Frontal cortex (tissue), 4 donors: ENCODE measurements at places on chromosomes 12 and 14.

DNA sequence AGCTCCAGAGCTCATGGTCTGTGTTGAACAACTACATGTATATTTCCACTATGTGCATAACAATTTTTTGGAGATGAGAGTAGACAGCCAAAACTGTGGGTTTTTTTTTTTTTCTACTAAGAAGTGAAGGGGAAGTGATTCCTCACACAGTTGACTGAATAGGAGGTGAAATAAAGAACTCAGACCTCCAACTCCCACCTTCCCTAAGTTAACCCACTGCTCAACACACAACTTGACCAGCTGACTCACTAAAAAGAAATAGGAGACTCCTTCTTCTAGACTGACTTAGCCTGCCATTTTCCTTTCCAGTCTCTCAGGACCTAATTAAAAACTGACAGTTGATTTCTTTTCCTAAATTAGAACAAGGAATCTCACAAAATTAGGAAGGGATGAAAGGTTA lies 1.7 kb downstream of the M6PR start:
- DNase-seq = no peak

DNA sequence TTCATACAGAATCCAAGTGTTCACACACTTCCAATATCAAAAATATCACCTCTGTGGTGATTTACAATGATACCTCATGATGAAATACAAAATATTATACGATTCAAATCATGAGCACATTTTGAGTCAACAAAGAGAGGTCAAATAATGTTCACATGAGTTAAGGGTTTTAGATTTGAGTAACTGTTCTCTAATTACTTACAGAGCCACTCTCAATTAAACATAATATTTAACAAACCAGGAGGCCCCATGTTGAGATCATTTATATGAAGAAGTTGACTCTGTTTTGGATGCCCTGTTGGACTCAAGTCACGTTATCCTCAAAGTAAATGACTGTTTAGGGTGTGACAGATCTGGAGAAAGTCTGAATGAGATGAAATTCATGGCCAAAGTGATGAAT lies 53.5 kb downstream of the NUAK1 start:
- no peak for DNase-seq

DNA sequence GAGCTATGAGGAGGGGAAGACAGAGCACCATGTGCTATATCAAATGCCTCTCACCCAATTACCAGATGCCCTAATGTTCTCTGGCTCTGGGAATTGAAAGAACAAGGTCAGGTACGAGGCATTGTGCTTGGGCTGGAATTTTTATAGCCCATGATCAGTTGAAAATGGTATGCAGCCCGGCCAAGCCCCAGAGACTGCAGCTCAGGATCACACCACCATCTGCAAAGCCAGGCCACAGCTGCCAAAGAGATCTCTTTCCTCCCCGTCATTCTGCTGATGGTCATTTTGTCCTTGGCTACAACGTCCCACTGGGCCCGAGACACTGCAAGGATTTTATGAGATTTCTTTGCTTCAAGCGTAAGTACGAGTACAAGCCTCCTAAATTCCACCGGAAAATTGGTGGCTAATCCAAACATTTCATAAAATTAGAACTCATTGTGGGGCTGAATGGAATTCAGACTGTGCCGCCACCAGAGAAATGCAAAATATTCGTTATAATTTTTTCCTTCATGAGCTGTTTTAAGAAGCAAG lies 15.1 kb downstream of the NUAK1 start:
- no peak for DNase-seq

- DNase-seq = no peak
These were observed 444.5 kb upstream of the FAR2 start for GRCh38 chr12:28704477-28705169.

GRCh38 chr14:47103771-47104170 lies 452.2 kb upstream of the RPL10L start:
- no peak for DNase-seq

- DNase-seq = no peak
These were observed 30.8 kb upstream of the HSPB8 start for GRCh38 chr12:119147847-119148448.

GRCh38 chr14:91946622-91947474 lies 646 bp downstream of the FBLN5 start:
- DNase-seq = no peak

DNA sequence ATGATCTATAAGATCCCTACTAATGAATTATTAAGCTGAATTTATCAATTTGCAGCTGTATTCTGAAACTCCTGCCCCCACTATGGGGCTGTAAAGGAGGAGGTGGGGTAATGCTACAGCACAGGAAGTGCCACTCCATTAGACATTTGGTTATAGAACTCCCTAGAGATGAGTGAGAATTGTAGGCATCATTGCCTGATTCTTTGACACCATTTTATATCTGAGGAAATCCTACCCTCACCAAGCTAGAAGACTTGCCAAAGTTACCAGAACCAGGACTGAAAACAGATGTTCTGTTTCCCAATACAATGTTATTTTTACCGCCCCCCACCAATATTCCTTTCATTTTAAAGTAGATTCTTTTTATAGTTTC lies 182.4 kb downstream of the EGLN3 start:
- DNase-seq = no peak

GRCh38 chr14:100446572-100446971 lies 123.4 kb downstream of the SLC25A47 start:
- no peak for DNase-seq

GRCh38 chr12:11500861-11501230 lies 105.5 kb upstream of the PRB2 start:
- no peak for DNase-seq

DNA sequence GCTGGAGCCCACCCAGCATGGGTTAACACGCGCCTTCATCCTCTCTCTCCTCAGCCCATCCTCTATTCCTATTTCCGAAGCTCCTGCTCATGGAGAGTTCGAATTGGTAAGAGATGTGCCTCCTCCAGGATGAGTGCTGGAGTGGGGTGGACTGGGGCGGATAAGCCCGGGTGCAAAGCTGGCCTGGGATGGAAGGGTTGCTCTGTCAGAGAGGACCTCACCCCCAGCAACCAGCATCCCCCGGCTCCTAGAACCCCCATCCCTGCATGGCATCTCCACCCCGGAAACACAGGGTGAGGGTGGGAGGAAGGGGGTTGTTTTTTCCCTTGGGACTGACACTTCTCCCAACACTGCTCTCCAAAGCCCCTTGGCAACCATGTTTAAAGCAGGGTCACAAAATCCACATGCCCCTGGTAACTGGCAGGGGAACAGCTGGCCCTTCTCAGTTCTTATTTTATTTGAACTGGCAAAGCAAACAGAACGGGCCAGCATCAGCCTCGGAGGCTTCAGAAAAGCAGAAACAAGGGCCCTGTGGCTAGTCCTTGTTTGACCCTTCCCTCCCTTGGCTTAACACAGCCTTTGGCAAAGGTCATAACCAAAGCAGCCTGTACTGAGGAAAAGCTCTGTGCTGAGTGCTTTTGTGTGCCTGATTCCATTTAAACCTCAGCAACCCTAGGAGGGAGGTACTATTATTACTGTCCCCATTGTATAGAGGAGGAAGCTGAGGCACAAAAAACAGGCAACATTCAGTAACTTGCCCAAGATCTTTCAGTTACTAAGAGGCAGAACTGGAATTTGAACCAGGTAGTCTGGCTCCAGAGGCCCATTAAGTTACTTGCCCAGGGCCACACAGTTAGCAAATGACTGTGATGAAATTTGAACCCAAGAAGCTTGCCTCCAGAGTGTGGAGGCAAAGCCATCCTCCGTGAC lies 4.2 kb downstream of the GSTZ1 start:
- DNase-seq = no peak

GRCh38 chr12:49867570-49868341 lies 24.9 kb upstream of the BCDIN3D start:
- DNase-seq = no peak

- no peak for DNase-seq
These were observed 38.6 kb upstream of the GNG2 start for GRCh38 chr14:51821822-51822221.

GRCh38 chr12:12685305-12685704 lies 10.7 kb downstream of the GPR19 start:
- no peak for DNase-seq

DNA sequence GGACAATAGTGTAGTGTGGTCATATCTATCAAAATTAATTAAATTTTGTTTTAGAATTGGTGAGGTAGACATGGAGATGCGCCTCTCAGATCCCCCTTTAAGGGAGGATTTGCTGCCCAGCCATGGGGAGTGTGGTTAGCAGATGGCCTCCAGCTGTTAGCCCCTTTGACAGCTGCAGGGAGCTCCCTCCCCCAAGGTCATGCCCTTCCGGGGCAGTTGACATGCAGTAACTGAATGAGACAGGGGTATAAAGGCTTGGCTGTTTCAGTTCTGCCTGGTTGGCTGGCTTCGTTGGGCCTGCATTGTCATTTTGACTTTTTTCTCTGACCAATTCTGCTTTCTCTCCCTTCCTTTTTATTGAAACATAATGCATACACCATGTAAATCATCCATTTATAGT lies 291.5 kb upstream of the SRRM4 start:
- no peak for DNase-seq

DNA sequence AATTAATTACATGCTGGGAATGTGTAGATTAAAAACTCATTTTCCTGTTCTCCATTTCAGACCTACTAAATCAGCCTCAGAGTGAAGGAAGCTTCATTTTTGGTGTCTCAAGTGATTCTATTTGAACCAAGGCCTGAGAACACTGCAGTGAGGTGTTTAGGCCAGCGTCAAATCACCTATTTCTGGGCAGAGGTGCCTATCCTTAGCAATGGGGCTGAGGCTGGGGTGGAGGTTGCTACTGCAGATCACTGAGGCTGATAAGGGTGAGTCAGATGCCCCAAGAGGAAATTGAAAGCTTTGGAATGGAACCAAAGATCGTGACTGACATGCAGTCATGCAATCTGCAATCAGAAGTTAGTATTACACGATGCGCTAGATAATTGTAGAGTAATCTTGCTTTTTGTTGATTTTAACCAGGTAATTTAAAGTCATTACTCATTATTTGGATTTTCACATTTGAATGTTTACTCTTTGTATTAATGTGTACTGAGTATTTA lies 4.4 kb downstream of the TXNRD1 start:
- no peak for DNase-seq

DNA sequence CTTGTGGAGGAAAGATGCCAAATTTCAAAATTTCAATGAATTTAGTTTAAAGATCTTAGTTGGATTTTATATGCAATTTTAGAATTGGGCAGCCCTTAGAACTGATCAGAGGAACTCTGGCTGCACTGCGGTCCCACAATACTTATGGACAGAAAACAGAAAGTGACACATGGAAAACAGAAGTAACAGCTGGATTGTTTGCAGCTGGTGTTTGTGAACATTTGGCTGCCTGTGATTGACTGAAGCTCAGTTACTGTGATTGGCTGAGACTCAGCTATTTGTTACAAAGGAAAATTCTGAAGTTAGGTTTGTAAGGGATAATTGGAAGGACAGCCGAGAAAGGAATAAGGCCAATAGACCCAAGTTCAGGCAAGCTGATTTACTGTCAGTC lies 10.0 kb upstream of the KRT86 start:
- no peak for DNase-seq

DNA sequence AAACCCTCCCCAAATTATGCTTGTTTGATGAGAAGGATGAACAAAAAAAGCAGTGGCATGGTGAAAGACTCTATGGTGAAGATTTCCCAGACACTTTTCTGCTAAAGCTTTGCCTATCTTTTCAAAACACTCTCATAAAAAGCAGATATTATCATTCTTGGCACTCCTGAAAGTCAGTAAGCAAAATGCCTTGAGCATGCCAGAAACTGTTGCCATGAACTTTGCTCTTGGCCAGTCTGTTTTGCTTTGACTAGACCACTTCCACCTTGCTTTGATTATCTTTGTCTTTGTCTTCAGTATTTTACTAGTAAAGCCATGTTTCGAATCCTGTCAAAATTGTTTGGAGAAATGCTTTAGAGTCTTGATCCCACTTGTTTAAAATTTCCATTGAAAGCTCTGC lies 110.4 kb downstream of the CNTN1 start:
- DNase-seq = no peak

DNA sequence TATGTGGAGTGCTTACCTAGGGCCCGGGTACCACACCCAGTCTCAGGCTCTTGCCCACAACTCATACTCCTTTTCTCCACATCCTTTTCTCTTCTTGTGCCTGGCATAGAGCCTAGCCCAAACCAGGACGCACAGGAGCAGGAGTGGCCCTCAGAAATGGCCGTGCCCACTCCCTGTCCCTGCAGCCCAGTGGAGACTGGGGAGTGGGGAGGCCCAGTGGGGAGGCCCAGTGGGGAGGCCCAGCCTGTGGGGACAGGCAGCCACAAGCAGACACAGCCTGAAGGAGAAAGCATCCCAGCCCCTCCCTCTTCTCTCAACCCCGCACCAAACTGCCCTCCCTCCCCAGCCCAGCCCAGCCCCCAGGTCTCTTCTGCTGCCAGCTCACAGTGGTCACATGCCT lies 196.8 kb downstream of the KIF26A start:
- no peak for DNase-seq

DNA sequence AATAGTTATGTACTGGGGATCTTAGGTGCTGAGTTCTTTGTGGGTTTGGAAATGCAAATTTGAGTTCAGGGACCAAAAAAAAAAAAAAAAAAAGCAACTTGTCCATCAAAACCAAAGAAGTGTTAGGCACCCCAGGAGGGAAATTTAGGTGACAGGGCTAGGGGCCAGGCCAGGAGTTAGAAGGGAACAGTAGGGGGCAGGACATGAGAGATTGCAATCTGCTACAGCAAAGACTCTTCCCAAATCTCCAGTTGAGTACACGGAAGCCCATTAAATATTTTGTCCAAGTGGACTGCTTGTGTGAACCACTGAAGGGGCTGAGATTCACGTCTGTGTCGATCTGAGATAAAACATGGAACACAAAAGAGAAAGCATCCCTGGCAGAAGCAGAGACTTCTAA lies 52.8 kb downstream of the TSPAN19 start:
- no peak for DNase-seq
